ENCODE measurements at places on chromosomes 16 and 17.

GRCh38 chr17:76935331-76935730, 67.1 kb downstream of the MGAT5B start:
- no peak for DNase-seq

DNA sequence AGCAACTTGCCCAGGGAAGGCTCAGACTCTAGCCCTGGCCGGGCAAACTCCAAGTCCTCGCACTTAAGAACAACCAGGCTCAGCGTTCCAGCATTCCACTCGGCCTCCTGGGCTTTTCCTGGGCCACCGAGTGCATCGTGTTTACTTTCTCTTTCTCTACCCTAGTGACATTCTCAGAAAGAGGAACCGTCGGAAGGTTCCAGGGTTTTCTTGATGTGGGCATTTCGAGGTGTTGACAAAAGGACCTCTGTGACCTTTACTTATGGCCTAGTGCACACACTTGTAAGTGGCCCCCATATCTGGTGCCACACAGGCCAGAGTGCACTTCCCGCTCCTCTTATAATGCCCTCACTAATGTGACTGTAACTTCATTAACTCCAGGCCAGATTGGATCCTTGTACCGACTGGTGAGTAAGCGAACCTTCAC, 3.1 kb upstream of the BANP start:
- DNase-seq = peak; percentile 7

DNA sequence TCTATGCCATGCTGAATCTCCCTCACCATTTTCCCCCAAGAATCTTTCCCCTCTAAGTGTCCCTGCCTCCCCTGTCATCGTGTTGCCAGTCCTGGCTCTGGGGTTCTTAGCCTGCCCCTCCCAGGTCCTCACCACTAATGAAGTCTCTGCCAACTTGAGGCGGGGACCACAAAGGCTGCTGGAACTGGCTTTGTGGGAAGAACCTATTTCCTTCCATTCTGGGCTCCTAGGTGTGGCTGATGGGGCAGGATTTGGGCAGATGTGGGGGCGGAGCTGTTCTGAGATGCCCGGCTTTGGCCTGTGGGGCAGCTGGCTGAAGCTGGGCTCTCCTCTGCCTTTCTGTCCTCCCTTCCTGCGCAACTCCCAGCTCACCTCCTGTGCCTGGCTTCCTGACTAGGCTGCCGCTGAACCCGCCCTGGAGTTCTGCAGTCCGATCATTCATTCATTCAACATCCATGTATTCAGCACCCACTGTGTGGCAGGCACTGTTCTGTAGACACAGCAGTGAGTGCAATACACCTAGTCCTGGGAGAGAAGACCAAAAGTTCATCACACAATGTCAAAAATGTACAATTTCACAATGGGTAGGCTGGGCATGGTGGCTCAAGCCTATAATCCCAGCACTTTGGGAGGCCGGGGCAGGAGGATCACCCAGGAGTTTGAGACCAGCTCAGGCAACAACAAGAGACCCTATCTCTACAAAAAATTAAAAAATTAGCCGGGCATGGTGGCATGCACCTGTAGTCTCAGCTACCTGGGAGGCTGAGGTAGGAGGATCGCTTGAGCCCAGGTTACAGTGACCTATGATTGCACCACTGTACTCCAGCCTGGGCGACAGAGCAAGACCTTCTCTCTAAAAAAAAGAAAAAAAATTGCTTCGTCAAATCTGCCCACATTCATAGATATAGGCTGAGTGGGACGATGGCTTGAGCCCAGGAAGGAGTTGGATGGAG, 1.9 kb upstream of the SNN start:
- no peak for DNase-seq

DNA sequence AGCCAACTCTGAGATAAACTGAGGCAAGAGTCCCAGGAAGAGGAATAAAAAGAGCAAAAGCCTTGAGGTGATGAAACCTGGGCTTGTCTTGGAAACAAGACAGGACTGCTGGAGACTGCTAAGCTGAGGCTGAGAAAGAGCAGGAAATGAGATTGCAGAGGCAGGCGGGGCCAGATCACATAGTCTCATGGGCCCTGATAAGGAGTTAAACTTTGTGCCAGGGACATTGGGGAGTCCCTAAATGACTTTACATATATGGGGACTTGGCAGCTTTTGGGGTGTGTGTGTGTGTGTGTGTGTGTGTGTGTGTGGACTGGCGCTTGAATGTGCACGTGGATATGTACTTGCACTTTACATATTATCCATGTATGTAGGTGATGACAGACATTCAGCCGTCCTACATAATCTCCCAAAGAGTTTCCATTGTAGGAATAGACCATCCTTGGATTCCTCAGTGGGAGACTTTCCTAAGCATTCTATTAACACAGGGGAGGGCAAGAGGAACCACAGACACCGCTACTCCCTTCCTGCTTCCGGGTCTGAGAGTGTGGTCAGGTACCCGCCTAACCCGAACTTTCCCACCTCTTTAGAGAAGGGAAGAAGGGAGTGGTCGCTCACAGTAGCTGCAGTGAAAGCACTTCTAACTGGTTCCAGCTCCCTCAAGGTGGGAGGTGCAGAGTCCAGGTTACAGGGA, 123.1 kb downstream of the LYRM1 start:
- peak; percentile 6 for DNase-seq

GRCh38 chr17:4931963-4932362, at the start of gene GP1BA:
Gene GP1BA, plus strand, starts transcription at chr17:4932277. Its CDS starts 328 bp downstream, at chr17:4932605.
- DNase-seq = no peak

All from HL-60 (cell line).